Coronary artery (tissue), 2 donors: ENCODE measurements at places on chromosomes 2 and 18.

- DNase-seq, result no peak
Measured at GRCh38 chr2:147679955-147680531, 164.8 kb upstream of the ACVR2A start.

DNA sequence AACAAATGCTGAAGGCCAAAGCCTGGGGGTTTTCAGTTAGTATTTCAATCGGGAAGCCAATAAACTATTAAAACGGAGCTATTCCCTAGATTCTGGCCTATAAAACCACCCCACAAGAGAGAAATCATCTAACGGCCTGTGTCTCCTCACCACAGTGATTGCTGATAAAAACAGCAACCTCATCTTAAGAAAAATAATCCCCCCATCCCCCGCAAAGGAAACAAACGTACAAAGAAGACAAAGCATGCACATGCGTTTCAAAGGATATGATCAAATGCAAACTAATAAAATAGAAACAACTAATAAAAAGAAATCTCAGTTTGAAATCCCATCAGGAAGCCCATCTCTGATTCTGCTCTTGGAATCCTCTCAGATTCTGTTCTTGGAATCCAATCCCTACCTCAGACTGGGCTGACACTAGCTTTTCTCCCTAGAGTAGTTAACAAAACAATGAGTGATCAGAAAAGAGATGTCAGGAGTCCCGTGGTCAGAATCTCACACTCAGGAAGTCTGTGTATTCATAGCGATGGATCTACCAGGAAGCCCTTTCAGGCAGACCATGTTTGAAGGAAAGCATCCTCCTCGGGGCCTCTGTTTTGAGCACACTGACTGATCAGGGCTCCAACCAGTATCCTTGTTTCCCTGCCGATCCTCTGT, 150.7 kb downstream of the THADA start:
- no peak for DNase-seq

DNA sequence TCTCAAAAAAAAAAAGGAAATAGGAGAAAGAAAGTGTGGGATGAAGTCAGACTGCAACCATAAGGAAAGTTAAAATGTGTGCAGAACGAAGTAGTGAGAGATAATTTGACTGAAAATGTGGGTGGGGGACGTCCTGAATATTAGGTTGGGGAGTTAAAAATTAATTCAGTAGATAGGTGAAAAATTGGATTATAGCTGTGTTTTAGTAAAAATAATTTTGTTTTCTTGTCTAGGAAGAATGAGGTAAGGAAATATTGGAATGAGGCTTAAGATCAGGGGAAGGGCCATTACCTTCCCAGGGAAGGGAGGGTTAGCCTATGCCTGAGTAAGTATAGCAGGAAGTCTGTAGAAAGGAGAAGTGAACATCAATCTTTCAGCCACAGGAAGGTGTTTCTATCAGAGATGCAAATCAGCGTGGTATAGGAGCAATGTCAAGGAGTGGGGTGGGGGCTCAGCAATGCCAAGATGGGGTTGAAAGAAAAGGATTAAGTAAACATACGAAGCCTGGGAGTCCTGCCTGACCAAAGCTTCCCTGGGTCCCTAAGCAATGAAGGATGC, 250.9 kb downstream of the PIEZO2 start:
- no peak for DNase-seq

GRCh38 chr2:64745562-64745961, 91.8 kb upstream of the SERTAD2 start:
- DNase-seq, result no peak

DNA sequence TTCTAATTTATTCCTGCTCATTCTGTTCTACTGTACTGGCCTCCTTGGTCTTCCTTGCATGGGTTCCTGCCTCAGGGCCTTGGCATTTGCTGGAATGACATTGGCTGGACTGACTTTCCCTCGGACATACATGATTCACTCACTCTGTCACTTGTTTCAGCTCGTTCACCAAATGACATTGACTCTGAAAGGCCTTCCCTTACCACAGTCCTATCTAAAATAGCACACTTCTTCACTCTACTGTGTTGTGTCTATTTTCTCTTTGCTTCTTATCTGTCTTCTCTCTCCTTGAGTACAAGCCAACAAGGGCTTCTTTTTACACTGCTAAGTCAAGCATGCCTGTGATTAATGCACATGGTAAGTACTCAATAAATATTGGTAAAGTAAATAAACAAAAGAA, 65.6 kb downstream of the SCG2 start:
- DNase-seq, result no peak

DNA sequence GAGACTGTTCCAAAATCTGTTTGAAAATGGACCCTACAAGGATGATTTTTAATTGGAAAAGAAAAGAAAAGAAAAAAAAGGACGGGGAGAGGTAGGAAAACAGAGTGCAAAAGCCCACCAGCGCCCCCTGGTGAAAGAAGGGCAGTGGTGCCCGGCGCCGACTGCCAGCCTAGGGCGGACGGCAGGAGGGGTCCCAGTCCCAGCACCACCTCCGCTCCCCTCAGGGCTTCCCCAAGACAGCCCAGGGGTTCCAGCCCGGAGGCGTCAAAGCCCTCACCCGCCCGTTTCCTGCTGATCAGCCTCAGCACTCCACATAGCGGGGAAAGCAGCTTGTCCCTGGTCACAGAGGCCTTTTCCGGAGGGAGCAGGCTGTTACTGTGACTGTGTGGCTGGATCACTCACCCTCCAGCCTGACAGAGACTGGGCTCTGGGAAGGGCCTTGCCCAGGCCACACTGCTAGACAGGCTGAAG, 213.9 kb downstream of the TFCP2L1 start:
- no peak for DNase-seq

- DNase-seq, result no peak
Measured at GRCh38 chr2:11669454-11670291, at the start of gene NTSR2. NTSR2 (minus strand) TSS chr2:11670195; CDS start chr2:11670129, 66 bp downstream.

DNA sequence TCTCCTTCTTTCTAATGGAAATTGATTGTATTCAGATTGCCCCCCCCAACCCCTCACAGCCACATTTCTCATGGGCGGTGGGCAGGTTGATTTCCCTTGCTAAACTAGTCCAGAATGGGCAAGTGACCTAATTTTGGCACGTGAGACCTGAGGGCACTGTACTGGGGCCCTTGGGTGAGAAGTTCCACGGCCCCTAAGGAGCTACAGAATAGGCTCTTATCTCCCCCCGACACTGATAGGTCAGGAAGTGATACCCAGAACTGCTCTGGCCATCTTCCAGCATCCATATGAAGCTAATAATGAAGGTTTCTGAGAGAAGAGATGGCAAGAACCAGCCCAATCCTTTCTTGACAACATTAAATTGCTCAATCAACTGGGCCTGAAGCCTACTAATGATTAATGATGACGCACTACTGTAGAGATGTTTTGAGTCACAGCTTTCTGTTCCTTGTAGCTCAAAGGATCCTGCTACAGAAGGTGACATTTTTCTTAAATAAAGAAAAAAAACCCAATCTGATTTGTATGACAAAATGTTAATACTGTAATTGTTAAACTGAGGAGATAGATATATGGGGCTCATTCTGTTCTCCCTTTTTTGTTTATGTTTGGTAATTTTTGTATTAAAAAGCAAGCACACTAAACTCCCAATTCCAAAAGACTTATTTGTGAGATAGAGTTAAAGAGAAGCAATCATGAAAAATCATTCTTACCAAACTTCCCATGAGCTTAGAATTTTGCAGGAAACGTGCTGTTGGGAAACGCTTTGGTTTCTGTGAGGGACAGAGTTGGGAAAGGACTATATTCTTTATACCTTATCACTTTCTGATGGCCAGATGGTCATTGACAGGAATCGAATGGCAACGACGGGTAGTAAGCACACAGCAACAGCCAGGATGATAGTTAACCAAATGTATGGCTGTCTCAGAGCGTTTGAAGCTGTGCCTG, 28.2 kb upstream of the NARS1 start:
- DNase-seq, result no peak

GRCh38 chr2:55985406-55985805, 61.8 kb upstream of the EFEMP1 start:
- no peak for DNase-seq

DNA sequence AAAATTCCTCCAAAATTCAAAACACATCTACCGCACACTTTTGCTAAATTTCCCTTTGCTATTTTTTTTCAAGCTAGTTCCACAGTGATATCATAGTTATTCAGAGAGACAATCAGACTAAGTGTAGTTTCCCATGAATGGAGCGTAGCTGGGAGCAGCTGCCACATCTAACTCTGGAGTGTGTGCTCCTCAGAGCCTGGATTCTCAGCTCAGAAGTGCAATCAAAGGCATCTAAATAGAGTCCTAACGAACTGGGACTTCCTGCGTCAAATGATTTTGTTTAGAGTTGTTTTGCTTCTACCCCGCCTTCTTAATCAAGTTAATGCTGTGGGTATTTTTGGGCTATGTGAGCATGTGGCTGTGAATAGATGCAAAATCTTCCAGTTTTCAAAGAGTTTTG, 160.3 kb downstream of the TMEM18 start:
- DNase-seq, result no peak

- DNase-seq, result no peak
Measured at GRCh38 chr2:217610401-217610814, 392.4 kb downstream of the TNS1 start.

GRCh38 chr18:10239991-10240634, 214.3 kb upstream of the APCDD1 start:
- DNase-seq, result no peak

GRCh38 chr2:155600296-155600695, 732.2 kb downstream of the NR4A2 start:
- DNase-seq, result no peak

GRCh38 chr2:100292022-100292580, 30.2 kb downstream of the LONRF2 start:
- DNase-seq, result no peak

DNA sequence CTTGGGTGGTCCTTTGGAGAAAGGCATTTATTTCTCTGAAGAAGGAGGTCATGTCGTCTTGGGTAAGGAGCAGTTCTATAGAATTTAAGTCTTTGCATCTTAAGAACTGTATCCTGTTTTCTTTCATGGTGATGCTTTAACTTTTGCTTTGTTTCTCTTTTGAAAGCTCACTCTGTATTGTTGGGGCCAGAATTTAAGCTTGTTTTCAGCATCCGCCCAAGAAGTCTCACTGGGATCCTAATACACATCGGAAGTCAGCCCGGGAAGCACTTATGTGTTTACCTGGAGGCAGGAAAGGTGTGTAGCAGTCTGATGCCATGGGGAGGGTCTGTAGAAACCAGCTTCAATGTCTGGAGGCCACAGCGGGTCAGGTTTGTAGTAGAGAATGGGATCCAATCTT, 64.7 kb upstream of the TTC39C start:
- DNase-seq, result no peak

- DNase-seq, result no peak
Measured at GRCh38 chr2:235968155-235968554, 200.0 kb downstream of the GBX2 start.

- peak; percentile 78 for DNase-seq
Measured at GRCh38 chr2:227406177-227407031, 18.7 kb upstream of the SCYGR1 start.

DNA sequence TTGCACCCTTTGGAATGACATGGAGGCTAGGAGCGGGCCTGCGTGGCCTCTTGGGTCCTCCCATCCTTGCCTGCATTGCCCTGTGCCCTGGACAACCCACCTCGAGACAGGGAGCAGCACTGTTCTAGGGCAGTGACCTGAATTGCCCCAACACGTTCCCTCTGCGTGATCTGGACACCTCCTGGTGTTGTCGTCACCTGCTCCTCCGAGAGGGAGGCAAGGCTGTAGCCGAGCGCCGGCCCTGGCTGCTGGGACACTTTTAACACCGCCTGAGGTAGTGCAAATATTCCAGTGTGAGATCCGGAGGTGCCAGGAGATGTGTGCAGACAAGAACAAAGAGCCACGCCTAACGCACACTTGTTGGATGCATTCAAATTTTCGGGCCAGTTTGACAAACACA, 131.5 kb downstream of the SMAD7 start:
- DNase-seq, result no peak

DNA sequence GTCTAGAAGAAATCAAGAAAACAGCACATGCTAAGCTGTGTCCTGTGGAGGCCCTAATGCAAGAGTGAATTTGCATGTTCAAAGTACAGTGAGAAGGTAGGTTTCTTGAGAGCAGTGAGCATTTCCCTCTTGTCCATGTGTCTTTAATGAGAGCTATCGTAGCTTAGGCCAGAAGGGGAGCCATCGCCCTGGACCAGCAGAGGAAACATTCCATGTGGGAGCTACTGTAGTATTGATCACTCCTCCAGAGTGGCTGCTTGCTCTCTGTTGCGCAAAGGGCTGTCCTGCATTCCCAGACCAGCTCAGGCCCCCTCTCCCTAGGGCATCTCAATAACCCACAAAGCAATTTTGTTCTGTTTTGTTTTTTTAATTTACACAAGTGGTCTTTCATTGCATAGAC, 950.1 kb downstream of the CNTNAP5 start:
- DNase-seq, result no peak

GRCh38 chr2:11621410-11621809, 48.6 kb downstream of the NTSR2 start:
- DNase-seq, result no peak

DNA sequence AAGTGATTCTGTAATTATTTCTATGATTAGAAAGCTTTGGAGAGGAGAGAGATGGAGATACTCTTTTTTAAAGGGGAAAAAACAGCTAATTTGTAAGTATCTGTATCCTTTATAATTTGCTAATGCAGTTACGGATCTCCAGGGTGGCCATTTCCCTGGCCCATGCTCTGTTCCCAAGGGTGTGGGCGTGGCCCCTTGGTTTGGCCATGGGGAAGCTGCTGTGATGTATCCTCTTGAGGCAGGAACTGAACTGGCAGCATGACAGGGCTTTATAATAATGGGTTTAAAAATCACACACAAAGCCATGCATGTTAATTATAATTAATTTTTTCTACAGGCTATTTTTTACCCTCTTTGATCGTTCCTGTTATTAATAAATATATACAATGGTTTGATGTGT, 27.0 kb downstream of the TRAPPC12 start:
- no peak for DNase-seq

DNA sequence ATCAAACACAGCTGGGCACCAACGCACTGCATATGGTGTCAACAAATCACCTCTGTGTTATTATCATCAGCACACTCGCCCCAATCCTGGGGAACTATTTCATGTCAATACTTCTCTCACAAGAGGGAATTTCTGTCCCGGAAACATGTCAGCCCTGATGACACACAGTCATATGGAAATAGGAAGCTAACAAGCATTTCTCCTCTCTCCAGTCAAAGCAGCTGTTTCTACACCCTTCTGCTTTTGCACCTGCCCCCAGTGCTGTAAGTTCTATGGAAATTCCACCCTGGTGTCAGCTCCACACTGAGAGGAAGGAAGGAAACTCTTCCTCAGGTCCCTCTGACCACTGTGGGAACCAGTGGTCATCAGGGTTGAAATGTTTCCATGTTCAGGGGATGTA, 447.6 kb upstream of the ID2 start:
- no peak for DNase-seq

DNA sequence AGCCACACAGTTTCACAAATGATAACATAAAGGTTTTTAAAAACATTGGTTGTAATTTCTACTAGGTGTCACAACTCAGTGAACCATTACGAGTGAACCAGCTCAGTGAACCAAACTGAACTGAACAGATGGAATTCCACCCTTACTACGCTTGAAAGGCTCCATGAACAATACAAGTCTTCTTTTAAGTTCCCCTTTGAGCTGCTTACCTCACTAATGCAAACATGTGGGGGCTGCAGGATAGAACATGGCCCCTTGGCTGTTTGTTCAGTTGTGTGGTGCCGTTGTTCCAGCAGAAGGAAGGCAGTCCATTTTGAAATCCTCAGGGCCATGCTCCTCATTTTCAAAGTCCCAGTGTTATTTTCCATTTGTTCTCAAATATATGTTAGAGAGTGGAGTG, 30.7 kb upstream of the KLHL14 start:
- DNase-seq, result no peak
